C1 segment of cervical spinal cord (tissue), 14 donors: ENCODE measurements at places on chromosomes 5 and 9.

GRCh38 chr5:10527281-10527950 is 36.5 kb upstream of the ANKRD33B start:
- DNase-seq: no peak

DNA sequence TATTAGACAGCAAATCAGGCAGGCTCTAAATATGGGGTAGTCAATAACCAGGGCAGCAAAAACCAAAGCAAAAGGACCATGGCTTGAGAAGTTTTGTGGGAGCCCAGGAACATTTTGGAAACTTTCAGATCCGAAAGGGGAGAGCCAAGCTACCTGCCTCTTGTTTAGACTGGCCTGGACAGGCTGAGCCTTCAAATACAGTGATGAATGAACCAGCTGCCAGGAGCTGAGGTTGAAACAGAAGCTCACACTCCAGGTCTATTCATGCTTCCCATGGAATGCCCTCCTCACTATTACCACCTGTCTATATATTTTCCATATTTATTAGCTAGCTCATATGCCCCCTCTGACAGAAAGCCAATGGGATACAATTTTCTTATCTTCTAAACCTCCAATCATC is 150.8 kb upstream of the SLC44A1 start:
- no peak for DNase-seq

DNA sequence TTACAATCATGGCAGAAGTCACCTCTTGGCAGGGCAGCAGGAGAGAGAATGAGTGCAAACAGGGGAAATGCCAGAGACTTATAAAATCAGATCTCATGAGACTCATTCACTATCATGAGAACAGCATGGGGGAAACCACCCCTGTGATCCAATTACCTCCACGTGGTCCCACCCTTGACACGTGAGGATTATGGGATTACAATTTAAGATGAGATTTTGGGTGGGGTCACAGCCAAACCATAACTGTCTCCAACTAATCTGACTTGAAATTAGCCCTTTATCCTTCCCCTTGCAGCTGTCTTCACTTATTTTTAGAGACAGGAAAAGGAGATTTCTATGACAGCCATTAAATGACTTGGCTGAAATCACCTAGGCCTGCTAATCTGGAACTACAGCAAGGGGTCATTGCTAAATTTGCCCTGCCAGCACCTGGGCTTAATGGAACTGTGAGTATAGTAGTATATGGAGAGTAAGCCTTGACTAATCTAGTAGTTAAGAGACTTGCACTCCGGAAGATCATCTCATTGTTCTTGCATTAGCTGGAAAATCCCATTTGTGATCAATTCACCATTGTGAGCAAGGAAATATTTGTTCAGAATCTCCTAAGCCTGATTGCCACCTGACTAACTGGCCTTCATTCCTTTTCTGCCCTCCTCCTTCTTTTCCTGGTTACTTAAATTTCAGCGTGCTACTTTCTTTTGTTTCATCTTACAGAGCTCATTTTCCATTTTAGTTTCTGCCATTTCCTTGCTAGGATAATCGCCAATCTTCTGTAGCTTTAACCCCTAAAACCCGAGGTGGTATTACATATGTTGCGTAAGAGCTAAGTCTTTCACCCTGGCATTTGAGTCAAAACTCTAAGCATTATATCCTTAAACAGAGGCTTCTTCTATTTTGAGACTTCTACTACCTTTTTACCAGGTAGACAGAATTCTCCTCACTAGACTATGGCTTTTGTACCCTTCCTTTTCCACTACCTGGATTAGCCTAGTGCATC is 65.3 kb upstream of the RUSC2 start:
- no peak for DNase-seq

DNA sequence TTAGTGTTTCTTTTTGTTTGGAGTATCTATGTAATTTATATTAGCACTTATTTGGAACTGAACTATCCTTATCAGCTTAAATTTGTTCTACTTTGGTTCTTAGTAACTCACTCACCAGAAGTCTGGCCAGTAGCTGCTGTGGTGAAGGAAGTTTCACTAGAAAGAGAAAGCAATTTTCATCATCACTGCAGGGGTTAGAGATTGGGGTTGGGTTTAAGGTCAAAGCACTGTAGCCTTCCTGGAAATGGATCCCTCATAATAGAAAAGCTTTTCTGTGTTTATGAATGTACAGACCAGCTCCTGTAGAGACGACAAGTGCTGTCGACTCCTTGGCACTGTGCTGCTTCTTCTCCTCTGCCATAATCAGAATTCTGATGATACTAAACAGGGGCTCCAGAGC is 22.2 kb downstream of the MROH2B start:
- no peak for DNase-seq

GRCh38 chr5:6539060-6539459 is 90.4 kb downstream of the UBE2QL1 start:
- DNase-seq: no peak

GRCh38 chr9:126326228-126327005 is at the start of gene MVB12B:
TSS of gene MVB12B (plus strand) at chr9:126326829. CDS start at chr9:126326930, 101 bp downstream.
- no peak for DNase-seq

GRCh38 chr5:137629646-137630045 is 106.2 kb downstream of the KLHL3 start:
- no peak for DNase-seq
